Stimulated activated CD4-positive, alpha-beta T cell treated with anti-CD3 and anti-CD28 coated beads, TNF-alpha, amount 100 ng/mL, for 1 hour (primary cell): ENCODE measurements at places on chromosomes 4 and X.

DNA sequence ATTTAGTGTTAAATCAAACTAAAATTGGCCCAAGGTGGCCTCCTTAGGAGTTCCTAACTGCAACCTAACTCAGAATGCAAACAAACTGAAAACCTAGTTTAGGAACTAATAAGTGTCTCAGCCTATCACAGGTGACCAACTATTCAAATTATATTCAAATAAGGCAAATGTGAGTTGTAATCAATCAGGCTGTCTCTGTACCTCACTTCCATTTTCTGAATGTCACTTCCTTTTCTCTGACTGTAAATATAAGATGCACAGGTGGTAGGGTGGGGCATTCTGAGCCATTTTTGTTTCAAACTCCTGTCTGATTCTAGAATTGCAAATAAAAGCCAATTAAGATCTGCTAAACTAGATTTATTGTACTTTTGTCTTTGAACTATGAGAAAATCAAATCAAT is 401.5 kb downstream of the PPP3CA start:
- DNase-seq: no peak

DNA sequence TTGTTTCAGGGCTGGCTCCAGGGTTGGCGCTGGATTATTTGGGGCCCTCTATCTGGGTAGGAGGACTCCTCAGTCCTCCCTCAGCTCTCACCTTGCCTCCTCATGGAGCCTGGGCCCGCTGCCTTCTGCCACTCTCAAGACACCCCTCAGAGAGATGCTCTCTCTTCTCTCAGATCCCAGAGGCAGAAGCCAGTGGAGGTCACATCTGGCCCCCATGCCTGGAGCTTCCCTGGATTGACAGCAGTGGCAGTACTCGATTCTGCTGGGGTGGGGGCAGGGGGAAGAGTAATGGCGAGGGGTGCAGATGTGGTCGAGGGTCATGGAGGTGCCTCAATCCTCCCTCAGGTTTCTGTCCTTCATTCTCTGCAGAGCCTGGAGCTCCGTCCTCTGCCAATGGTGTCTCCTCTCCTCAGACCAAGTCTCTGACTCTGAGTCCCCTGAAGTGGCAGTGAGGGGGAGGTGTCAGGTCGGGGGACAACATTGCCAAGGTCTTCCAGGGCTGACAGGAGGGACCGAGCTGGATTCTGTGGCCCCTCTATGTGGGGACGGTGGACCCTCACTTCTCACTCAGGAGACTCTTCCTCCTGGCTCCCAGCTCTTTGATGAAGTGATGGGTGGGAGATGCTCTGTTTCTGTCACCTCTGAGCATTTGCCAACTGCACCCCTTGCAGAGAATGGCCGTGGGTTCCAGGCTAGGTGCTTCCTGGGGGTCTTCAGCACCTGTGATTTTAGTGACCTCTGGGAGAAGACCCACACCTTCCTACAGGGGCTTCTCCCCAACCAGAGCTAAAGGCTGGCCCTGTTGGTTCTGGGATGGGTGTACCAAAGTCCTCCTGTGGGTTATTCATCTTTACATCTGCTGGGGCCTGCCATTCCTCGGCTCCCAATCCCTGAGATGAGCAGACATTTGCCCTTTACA is 10.9 kb upstream of the HSFX1 start:
- DNase-seq: no peak

DNA sequence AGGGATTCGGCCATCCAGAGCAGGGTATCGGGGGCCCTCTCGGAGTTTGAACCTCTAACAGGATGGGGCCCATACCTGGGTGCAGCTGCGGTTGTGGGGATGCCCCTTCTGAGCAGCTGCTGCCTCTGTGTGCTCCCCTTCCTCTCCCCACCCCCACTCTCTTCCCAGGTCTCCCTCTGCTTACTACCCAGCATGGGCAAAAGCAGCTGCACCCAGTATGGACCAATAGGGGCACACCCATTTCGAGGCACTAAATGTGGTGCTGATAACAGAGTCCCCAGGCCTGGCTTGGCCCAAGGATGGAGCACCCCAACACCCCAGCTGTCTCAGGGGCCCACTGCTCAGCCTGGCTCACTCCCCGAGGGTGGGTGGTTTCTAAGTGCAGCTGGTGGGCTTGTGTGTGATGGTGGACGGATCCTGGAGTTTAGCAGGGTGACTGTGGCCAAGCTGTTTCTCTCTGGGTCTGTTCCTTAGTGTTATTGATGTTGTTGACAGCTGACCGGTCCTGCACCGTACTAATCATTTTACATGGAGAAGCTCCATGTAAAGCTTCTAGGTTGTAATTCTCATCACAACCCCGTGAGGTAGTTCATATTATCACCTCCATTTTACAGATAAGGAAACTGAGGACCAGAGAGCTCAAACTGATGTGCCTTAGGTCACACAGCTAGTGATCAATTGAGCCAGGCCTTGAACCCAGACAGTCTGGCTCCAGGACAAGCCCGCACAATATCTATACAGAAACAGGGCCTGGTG is 13.1 kb upstream of the KIAA0232 start:
- no peak for DNase-seq

GRCh38 chrX:134024686-134025377 is 39.4 kb upstream of the GPC3 start:
- DNase-seq: no peak

DNA sequence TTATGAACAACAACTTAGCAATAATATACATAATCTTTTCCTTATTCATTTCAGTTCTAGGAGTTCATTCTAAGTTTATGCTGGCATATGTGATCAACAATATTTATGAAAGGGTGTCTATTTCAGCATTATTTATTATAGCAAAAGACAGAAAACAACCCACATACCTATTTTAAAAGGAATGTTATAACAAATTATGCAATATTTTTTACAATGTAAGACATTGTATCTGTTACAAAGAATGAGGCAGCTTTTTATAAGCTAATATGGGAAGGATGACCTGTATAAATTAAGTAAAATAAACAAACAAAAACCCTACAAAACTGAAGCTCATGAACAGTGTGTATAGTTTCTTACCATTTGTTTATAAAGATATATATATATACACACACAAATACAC is 42.7 kb downstream of the AGTR2 start:
- no peak for DNase-seq

- no peak for DNase-seq
Observed at GRCh38 chr4:109075621-109076020, 226.8 kb downstream of the COL25A1 start.

GRCh38 chr4:69104719-69105275 is 8.5 kb downstream of the UGT2B7 start:
- DNase-seq: no peak

DNA sequence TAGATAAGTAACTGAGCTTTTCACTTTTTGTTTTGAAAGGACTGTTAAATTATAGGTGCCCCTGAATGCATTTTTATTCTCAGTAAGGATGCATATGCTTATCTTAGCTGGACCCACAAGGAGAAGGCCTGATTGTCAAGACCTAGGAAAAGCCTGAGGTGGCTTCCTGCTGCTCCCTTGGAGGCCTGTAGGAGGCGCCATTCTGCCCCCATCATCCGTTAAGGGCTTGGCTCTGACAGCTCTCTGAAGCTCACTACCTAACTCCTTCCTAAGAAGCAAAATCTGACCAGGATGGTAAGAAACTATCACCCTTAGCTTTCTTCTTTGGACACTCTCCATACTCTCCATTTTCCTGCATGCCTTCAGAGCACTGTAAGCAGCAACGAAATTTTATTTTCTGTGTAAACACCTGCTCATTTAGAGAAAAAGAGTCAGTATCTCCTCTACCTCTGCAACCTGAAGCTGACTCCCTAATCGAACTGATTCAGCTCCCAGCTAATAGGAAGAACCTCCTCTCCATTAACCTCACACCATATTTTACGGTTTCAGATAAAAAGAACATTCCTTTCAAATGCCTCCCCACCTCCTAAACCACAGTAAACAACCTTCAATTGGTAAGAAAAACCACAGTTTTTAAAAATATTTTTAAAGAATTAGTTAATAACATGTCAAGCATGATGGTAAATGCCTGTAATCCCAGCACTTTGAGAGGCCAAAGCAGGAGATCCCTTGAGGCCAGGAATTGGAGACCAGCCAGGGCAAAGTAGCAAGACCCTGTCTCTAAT is 73.4 kb upstream of the EDNRA start:
- no peak for DNase-seq

DNA sequence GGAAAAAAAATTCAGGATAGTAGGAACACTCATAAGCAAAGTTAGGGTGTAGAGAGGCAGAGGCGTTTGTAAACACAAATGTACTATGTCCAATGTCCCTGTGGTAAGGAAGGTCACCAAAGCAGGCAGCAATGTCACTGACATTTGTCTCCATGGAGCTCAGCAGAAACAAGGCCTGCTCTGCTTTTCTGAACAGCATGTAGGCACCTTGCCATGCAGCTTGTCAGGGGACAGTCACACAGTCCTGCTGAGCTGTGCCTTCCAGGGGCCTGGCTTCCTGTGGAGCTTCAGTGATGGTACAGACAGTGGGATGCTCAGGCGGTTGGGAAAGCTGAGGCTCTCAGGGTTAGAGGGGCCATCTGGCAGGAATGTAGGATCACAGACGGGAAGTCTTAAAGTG is 74.5 kb upstream of the HS3ST1 start:
- no peak for DNase-seq
